ENCODE measurements at places on chromosomes 7 and 10. TPM values are rescaled to one million over a fixed set of nuclear protein-coding genes. Genes with fewer than 3 reads are reported as not detected.

Gene OR2A25
- polyA plus RNA-seq: not detected

Gene FBXO24
- polyA plus RNA-seq: 0.52 TPM

Gene OAT
- polyA plus RNA-seq: 19.9 TPM

Gene EPC1
- 18.4 TPM for polyA plus RNA-seq

Data from adipose tissue (tissue), 3 donors.